ENCODE measurements at places on chromosomes 12 and 14.

DNA sequence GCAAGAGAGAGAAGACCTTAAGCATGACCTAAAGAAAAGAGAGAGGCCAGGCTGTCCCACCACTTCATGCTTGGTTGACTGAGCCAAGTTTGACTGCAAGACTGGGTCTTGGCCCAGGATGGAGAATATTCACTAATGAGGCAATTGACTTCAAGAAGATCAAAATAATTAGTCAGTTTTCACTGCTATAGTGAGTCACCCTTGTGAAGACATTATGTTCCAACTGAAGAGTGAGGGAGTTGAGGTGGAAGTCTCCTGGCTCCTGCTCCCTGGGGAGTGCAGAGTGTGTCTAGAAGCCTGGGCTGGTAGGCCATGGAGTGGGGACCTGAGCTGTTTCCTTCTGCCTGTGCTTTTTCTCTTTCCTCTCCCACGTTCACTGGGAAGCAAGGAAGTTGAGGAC lies 117.6 kb downstream of the CACNA1C start:
- no peak for DNase-seq

DNA sequence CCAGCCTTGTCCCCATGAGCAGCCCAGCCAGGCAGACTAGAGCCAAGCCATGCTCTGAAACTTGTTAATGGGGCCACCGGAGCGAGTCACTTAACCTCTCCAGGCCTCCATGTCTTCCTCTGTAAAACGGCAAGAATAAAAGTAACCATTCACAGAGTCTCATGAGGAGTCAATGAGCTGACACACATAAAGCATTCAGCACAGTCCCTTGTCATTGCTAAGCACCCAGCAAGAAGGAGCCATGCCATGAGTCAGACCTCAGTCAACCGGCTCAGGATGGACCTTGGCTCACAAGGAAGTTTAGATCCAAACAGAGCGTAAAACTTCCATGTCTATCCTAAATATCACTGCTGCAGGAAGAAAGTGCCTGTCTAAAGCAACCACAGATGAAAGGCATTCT lies 10.6 kb downstream of the FICD start:
- no peak for DNase-seq

- DNase-seq = no peak
Measured at GRCh38 chr14:54294802-54295201, 102.0 kb upstream of the CDKN3 start.

GRCh38 chr14:57549016-57549564 lies 55.4 kb upstream of the CCDC198 start:
- DNase-seq = no peak

DNA sequence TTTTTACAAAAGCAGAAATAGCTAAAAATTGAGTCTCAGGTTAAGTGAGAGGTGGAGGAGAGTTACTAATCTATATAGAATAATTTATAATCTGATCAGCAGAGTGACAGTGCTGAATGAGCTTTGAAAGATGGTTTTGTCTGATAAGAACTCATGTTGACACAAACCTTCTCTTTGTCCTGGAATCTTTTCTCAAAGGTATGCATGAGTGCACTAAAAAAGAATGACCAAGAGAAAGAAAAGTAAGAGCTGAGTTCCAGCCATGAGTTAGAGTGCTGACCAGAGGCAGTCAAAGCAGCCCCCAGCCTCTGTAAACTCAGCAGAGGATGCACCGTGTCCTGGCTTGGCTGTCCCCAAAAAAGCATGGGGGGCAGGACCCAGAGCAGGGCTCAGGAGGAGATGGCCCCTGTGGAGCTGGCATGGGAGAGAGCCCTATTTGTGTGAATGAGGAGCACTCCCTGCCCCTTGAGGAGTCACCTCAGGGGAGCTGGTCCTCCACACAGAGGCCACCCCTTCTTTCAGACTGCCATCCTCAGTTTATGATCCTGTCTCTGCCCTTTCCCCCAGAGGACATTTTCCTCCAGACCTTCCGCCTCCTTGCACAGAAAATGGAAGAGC lies 129.8 kb downstream of the SEC23A start:
- DNase-seq = no peak

DNA sequence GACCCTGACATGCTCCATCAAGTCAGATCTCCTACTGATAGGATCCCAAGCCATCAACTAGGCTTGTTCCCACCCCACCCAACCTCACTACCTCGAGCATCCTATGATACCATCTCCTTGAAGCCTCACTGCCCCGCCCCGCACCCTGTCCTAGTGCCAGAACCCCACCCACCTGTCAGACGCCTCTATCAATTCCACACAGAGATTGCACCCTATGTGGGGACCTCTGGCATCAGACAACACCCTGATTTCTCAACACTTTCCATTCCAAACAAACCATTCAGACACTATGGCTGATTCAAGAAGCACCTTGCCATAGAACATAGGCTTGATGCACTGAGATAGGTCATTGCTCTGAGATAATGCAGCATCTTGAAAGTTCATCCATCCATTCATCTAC lies 3.1 kb upstream of the GLTP start:
- no peak for DNase-seq

- DNase-seq = no peak
Measured at GRCh38 chr14:82067221-82067875, 533.7 kb upstream of the SEL1L start.
